ENCODE measurements at places on chromosomes 6 and 20.
A peak's percentile ranks its signal among the peaks of the same experiment; 100 is the strongest.

- DNase-seq = no peak
Measured at GRCh38 chr20:20621195-20621594, 91.2 kb downstream of the RALGAPA2 start.

- no peak for DNase-seq
Measured at GRCh38 chr20:8394308-8394945, 262.4 kb downstream of the PLCB1 start.

GRCh38 chr6:53583451-53583850, 38.5 kb upstream of the GCLC start:
- no peak for DNase-seq

DNA sequence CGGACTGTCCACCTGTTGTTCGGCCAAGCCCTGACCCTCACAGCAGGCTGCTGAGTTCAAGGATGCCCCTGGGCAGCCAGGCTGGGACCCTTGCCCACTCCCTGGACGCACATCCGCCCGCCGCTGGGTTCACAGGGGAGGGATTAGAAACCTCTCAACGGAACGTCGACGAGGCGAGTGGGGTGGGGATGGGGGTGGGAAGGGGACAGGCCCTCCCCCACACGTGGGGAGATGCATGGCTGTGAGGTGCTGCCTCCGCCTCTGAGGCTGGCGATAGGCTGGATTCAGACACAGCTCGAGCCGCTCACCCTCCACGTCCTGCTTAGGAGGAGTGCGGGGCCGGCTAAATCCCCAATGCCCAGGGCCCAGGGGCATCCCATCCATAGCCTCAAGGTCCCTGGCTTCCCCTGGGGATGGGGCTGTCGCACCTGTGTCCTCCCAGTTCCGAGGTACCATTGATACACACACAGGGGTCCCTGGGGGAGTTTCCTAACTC, 90.6 kb upstream of the BHLHE23 start:
- DNase-seq = no peak

GRCh38 chr6:111759836-111760785, 113.1 kb downstream of the FYN start:
- peak; percentile 58 for DNase-seq

GRCh38 chr6:89536231-89536630, 102.3 kb downstream of the LYRM2 start:
- DNase-seq = no peak

DNA sequence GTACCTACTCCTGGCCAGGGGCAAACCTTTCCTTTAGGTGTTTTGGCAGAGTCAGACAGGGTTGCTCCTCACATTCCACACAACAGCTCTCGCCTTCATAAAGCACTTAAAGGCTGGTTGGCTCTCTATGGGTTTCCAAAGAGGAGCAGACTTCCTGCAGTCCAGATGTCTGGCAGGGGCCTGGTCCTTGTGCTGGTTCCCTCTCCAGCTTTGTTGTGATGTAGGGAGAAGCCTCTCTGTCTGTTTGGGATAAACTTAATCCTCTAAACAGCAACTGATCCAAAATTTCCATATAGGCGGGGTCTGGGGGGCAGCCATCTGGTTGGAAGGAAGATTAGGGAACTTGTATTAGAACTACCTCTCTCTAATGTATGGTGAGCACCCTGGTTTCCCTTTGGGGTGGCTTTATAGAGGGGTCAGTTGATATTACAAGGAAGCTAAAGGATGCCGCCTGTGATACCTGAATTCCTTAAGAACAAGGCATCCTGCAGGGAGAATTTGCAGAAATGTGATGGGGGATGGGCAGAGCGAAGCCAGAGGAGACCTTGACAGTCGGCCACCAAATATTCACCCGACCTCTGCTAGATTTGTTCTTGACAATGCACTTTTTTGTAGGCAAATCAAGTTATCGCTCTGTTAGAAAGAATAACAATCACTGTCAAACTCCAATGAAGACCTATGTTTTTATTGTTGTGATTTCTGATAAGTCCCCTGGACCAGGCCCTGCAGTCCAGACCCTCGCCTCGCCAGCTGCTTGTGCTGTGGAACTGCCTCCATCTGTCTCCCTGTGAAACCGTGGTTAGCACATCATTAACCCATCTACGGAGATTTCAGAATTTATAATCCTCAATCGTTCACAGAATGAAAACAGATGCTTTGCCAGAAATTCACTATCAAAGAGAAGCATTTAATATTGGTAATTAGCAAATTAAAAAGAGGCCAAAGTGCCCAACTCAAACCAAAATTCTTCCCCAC, 94.0 kb upstream of the RALGAPA2 start:
- DNase-seq = no peak

All from hindlimb muscle (tissue), 1 donor.